ENCODE measurements at places on chromosomes 13 and 19. TPM values are rescaled to one million over a fixed set of nuclear protein-coding genes. Genes with fewer than 3 reads are reported as not detected.

The KRTDAP gene
- total RNA-seq: not detected

The TYK2 gene
- total RNA-seq: 60.6 TPM

The SLC15A1 gene
- not detected for total RNA-seq

The PLVAP gene
- 0.19 TPM for total RNA-seq

The CYP4F2 gene
- total RNA-seq: not detected

The PGLYRP1 gene
- not detected for total RNA-seq

The BORCS8 gene
- 24.7 TPM for total RNA-seq

The LRRC8E gene
- total RNA-seq: 2.3 TPM

The INSR gene
- 40.0 TPM for total RNA-seq

The LRRC25 gene
- under 0.01 TPM for total RNA-seq

The DIS3 gene
- total RNA-seq: 47.7 TPM

The ASPDH gene
- total RNA-seq: not detected

The SRRM5 gene
- total RNA-seq: not detected

The SHANK1 gene
- 7.6 TPM for total RNA-seq

The POSTN gene
- 1,285 TPM for total RNA-seq
